ENCODE measurements at places on chromosomes 7 and 10. TPM values are rescaled to one million over a fixed set of nuclear protein-coding genes. Genes with fewer than 3 reads are reported as not detected.

- DNase-seq: no peak
These were observed 327.1 kb downstream of the GFRA1 start for GRCh38 chr10:115945701-115946445.

DNA sequence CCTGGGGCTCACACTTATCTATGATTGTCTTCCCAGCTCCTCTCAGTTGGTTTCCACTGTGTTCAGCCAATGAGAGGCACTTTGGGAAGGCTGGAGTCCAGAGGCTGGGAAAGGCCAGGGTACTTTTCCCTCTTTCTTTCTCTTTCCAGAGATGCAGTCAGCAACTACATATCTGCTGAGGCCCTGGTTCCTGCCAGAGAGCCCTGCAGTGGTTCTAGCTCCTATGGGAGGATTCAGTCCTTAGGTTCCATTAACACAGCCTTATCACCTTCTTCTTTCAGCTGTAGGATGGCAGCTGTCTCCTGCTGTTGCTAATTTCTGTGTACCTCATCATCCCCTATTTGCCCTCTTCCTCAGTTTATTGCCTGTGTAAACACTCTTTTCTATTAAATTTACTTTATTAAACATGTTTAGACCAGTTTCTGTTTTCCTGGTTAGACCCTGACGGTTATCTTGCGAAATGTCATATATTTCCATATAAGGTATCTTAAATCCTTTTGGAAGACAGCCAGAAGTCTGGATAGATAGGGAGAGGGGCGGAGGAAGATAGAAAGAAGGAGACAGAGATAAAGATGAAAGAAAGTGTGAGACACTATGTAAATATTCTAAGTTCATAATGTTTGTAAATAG is 100.3 kb downstream of the HGF start:
- DNase-seq: no peak

DNA sequence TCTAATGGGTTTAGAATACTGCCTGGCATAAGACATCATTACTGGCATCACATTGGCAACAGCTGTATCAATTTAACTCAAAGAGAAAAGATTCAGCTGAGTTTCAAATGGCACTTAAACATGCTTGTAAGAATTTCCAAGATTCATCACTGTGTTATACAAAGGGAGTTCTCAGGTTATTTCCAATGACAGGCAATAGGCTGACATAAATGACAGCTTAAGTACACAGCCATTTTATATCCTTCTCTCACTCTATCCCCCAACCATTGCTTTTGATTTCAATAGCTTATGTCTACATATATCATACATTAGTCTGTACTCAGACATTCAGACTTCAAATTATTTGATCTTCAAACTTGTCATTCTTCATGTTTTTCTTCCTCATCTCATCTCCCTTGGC is 45.5 kb upstream of the CABCOCO1 start:
- no peak for DNase-seq

Gene TLX1
- 0.60 TPM for total RNA-seq

- no peak for DNase-seq
These were observed 2.0 kb downstream of the VOPP1 start for GRCh38 chr7:55570218-55570873.
